ENCODE measurements at places on chromosomes 3 and 15.

DNA sequence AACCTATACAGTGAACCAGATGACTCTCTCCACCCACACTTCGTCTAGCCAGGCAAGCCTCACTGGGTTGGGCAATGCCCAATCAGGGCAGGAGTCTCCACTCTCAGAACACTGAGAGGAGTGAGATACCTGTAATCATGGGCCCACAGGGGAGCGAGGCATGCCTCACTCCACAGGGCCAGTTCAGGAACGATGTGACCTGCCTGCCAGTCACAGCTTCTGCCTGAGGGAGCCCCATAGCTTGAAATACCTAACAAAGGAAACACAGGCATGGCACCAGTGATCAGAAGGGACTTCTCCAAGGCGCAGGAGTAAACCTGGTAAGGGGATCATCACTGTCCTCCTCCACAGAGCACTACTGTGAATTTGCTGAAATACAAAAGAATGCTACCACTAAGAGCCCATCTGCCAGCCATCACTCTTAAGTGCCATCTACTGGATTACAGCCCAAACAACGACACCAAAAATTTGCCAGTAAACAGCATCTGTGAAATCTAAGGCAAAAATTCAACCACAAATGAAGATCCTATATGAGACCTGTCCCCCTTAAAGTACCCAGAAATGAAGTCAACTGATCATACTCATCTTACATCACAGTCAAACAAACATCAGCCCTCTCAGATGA is 689.9 kb upstream of the SEMA6D start:
- no peak for DNase-seq

- DNase-seq: no peak
These were observed 67.7 kb downstream of the CD200R1L start for GRCh38 chr3:112779011-112779410.

DNA sequence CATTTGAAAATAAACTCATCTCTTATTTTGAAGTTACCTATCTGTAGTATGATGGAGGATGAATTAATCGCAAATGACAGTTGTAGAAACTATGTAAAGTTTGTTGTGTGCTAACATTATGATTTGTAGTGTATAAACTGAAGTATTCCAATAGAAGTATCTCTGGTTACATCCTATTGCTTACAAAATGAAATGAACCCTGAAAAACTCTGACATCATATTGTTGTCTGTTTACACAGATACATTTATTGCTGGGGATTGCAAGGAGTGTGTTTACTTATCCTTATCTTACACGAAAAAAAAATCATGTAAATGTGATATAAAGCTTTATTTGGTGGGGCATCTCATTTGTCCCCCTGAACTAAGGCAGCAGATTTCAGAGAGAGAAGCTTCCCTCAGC is 2.6 kb upstream of the ABHD10 start:
- DNase-seq: no peak

DNA sequence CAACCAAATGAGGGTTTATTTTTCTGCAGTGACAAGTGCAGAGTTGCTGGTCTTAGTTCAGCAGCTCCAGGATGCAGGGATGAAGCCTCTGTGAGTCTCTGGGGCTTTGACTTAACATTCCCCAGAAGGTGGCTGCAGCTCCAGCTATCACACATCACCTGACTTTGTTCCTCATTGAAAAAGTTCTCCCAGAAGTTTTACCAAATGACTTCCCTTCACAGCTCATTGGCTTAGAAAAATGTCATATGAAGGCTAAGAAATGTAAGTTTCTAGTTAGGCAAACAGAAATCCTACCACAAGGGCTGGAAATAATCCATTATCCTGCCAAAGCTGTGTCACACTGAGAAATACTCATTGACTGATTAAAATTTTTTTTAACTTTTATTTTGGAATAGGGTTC is 184.9 kb downstream of the MINAR1 start:
- DNase-seq: no peak

DNA sequence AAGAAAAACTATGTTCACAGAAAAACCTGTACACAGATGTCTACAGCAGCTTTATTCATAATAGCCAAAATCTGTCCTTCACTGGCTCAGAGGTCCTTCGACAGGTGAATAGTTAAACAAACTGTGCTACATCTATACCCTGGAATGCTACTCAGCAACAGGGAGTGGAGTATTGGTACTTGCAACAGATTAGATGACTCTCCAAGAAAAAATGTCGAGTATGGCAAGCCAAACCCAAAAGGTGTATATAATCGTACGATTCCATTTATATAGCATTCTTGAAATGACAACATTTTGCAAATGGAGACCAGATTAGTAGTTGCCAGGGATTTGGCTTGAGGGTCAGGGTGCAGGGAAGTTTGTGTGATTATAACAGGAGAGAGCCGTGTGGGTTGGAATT is 22.4 kb upstream of the RGMA start:
- no peak for DNase-seq

GRCh38 chr3:127732879-127733350 is 60.2 kb downstream of the ABTB1 start:
- no peak for DNase-seq

- no peak for DNase-seq
These were observed 90.0 kb downstream of the STT3B start for GRCh38 chr3:31622636-31623288.

DNA sequence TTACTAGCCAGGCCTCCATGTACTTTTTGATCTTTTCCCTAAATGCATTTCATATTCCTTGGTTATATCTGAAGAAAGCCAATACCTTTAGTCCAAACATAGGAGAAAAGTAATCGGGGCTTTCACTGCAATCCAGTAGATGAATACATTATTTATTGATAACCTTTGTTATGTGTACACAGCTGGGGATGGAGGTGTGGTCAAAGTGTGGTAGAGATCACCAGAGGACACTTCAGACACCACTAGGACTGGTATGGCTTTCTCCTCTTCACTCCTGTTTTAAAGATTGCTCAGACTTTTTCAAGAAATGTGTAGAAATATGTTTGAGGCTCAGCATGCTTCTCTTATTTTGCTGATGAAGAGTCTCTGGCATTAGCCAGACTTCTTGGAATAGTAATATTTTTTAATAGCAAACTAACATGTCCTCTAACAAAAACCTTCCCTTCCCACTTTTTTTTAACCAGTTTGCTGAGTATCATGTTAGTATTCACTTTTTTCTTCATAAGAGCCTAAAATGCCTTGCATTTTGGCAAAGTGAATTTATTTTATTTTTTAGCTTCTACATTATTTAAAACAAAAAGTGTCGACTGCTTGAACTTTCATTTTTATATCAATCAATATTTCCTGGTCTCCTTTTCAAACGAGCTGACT is 65.6 kb upstream of the MBNL1 start:
- DNase-seq: no peak

GRCh38 chr15:82655606-82656005 is 8.4 kb upstream of the CPEB1 start:
- DNase-seq: no peak

DNA sequence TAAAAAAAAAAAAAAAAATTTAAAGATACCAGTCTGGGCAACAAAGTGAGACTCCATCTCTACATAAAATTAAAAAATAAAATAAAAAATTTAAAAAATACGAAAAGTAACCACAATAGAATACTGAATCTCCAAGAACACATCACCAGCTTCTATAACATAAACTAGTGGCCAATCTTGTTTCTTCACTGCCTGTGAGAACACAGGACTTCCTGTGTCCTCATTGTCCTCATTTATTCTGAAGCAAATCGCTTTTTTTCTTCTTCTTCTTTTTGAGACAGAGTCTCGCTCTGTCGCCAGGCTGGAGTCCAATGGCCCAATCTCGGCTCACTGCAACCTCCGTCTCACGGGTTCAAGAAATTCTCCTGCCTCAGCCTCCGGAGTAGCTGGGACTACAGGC is 28.6 kb upstream of the RAB7A start:
- DNase-seq: no peak

GRCh38 chr3:61090389-61091169 is 160.7 kb downstream of the FHIT start:
- DNase-seq: no peak

DNA sequence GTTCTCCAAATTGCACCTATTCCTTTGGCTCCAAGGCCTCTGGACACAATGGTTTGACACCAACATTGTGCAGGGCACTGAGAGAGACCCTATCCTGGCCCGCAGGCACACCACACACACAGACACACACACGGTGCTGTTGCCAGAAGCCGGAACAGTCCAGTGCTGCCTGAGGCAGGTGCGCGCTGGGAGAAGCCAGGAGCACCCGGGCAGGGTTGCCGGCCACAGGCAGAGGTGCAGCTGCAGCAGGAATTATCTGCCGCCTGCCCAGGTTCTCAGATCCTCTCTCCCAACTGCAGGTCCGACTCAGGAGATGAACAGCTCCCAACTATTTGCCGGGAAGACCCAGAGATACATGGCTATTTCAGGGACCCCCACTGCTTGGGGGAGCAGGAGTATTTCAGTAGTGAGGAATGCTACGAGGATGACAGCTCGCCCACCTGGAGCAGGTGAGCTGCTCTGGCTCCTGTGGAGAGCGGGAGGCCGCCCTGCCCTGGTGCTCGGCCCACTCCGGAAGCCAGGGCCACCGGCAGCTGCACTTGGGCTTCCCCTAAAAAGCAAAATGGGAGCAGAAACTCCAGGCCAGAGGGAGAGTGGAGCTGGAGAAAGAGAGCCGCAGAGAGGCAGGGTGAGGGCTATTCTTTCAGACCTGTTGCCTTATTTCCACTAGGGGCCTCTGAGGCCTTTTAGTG is 42.9 kb downstream of the CHDH start:
- DNase-seq: no peak

GRCh38 chr15:89817701-89818280 is 3.1 kb upstream of the ANPEP start:
- no peak for DNase-seq

- peak; percentile 49 for DNase-seq
These were observed 13.7 kb upstream of the PARP6 start for GRCh38 chr15:72285927-72286516.

- no peak for DNase-seq
These were observed 57.1 kb downstream of the CAPN7 start for GRCh38 chr3:15263120-15263519.

- no peak for DNase-seq
These were observed 76.5 kb downstream of the HMG20A start for GRCh38 chr15:77497110-77497737.

- no peak for DNase-seq
These were observed 419.5 kb upstream of the NAALADL2 start for GRCh38 chr3:174439331-174440252.

DNA sequence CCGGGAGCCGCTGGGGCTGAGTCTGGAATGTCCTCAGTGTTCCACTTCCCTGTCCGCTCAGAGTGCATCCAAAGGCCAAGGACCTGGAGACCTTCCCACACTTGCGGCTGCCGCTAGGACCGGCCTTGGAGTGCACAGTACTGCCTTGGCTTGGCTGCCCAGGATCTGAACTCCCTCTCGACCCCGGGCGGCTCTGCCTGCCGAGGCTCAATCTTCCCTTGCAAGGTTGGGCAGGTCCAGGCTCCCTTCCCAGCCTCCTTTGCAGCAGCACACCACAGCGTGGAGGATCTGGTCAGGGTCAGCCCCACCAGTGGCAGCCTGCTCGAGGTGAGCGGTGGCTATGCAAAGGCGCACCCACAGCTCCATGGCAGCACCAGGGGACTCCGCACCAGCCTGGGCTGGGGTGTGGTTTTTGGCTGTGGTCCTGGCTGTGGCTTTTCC is 69.2 kb downstream of the PLXNA1 start:
- no peak for DNase-seq

GRCh38 chr3:148950806-148951205 is 40.5 kb upstream of the GYG1 start:
- DNase-seq: no peak

DNA sequence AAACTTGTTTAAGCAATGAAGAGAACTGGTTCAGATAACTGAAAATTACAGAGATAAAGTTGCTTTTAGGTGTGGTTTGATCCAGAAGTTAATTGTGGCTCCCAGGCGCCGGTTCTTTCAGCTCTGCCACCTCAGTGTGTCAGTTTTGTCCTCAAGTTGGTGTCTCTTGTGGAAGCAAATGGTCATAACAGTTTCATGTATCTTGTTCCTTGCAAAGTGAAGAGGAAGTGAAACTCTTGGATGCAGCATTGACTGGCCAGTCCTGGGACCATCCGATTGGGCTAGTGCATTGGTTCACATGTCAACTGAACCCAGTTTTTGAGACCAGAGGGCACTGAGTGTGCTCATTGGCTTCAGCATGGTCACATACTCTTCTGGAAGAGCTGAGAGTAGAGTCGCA is 181.4 kb upstream of the GRM7 start:
- no peak for DNase-seq

DNA sequence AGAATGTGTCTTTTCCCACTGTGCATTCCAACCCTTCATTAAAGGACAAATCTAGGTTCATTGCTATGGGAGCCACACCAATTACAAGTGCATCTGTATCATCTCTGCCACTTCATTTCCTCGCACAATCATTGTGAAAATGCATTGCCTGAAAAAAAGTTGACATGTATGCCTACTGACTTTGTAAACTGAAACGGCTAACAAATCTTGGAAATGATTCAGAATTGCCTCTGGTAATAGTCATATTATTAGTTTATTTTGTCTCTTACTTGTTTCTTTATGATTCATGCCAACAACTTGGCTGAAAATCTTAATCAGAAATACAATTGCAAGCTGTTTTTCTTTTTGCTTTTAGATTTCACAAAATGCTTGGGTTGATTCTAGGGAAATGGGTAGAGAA is 497.1 kb downstream of the ZIC1 start:
- DNase-seq: no peak

- DNase-seq: no peak
These were observed 157.7 kb downstream of the RBMS3 start for GRCh38 chr3:29438580-29438979.

DNA sequence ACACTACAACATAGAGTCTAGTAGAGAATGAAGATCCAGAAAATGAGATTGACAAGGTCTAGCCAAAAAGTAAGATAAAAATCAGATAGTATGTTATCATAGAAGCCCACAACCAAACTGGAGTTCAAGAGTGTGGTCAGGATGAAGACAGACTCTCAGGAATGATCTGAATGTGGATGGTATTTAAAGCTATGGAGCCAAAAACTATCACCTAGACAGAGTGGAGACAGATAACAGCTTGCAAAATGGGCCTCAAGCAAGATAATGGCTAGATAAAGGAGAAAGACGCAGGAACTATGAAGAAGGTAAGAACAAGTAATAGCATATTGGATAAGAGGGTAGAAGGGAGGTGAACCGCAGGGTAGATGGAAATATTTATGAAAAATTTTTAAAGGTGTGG is 35.4 kb downstream of the ZMAT3 start:
- no peak for DNase-seq

- no peak for DNase-seq
These were observed 236.3 kb downstream of the CNTN4 start for GRCh38 chr3:2334921-2335320.

- no peak for DNase-seq
These were observed 14.0 kb upstream of the STAC start for GRCh38 chr3:36366308-36366707.

GRCh38 chr3:15616053-15616452 is 14.5 kb downstream of the BTD start:
- DNase-seq: no peak
